ENCODE measurements at places on chromosomes 2 and 18.

DNA sequence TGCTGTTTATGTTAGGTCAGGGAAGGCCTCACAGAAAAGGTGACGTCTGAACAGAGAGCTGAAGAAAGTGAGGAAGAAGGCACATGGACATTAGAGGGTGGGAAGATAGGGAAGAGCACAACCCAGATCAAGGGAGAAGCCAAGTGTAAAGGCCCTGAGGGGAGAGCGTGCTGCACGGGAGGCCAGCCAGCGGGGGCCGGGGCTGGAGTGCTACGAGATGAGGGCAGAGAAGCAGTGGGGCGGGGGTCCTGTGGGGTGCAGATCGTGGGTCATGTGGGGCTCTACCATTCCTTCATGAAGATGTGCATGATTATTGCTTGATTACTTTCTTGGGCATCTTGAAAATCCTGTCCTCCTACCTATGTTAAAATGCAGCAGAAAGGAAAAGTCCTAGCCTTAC lies 50.8 kb downstream of the PROC start:
- H3K27me3 ChIP-seq: no peaks in the 10 kb centered on the region
- peaks cover 5% of the 10 kb centered on the region for H3K36me3 ChIP-seq
- H3K4me1 ChIP-seq: no peaks in the 10 kb centered on the region
- no peak overlapping the region for H3K4me3 ChIP-seq
- H3K27ac ChIP-seq: no peak overlapping the region

- peaks cover 4% of the 10 kb centered on the region for H3K4me1 ChIP-seq
- peaks cover 4% of the 10 kb centered on the region for H3K27me3 ChIP-seq
- H3K27ac ChIP-seq: no peak overlapping the region
- H3K4me3 ChIP-seq: no peak overlapping the region
- H3K36me3 ChIP-seq: no peaks in the 10 kb centered on the region
- no peak for DNase-seq
Observed at GRCh38 chr2:48939232-48939631, 183.7 kb upstream of the LHCGR start.

DNA sequence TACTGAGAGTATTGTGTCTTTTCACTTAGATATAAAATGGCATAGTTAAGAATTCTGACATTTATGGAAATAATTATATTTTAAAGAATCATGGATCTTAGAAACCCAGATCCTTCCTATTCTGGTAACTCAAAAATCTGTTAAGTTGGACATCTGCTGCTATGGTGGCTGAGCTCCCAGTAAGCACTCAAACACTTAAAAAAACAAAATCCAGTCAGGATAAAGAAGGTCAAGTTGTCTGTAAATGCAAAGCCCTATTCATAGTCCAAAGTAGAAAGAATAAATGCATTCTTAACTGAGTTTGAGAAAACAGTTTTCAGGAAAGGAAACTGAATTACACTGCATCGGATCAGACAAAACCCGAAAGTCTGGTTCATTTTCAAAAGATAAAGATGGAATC lies 35.6 kb downstream of the EIF2AK3 start:
- no peak overlapping the region for H3K27ac ChIP-seq
- peaks cover 4% of the 10 kb centered on the region for H3K4me1 ChIP-seq
- H3K36me3 ChIP-seq: peaks cover 19% of the 10 kb centered on the region
- no peak overlapping the region for H3K4me3 ChIP-seq

DNA sequence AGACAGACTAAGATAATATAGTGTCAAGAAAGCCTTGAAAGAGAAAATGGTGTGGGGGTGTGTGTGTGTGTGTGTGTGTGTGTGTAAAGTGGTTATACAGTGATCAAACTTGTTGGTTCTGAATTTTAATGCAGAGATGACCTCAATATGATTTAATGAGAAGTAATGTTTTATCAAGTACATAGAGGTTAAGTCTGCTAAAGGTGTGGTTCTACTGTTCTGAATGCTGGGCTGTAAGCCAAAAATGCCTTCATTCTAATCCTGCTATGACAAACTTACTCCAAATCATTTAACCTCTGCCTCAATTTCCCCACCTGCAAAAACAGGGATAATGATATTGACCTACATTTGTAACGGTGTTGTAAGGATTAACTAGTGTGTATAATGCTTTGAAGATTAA lies 87.9 kb downstream of the WDPCP start:
- no peak overlapping the region for H3K4me3 ChIP-seq
- H3K27me3 ChIP-seq: no peaks in the 10 kb centered on the region
- peaks cover 7% of the 10 kb centered on the region for H3K4me1 ChIP-seq
- DNase-seq: no peak

DNA sequence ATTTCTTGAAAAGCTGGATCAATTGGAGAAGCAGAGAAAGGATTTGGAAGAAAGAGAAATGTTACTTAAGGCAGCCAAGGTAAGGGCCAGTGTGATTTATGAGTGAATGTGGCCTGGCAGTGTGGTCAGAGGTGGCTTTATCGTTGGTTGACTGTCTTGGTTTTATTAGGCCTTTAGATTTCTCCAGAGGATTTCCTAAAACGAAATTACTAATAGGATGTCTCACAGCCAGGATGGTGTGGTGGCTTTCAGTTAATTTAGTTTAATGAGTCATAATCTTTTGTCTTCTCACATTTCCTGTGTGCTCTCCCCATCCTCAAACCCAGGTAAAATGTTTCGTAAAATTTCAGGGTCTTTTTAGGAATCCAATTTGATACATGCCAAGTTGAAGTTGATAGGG lies 100.8 kb downstream of the TAF4B start:
- no peak overlapping the region for H3K27ac ChIP-seq
- DNase-seq: no peak
- peaks cover 7% of the 10 kb centered on the region for H3K4me1 ChIP-seq
- no peaks in the 10 kb centered on the region for H3K27me3 ChIP-seq
- H3K36me3 ChIP-seq: peaks cover 8% of the 10 kb centered on the region
- H3K4me3 ChIP-seq: no peak overlapping the region

- H3K4me1 ChIP-seq: peaks cover 21% of the 10 kb centered on the region
- peak overlapping the region; percentile 53 for H3K27ac ChIP-seq
- H3K36me3 ChIP-seq: peaks cover 14% of the 10 kb centered on the region
- DNase-seq: no peak
Observed at GRCh38 chr2:239337877-239338484, 62.8 kb downstream of the HDAC4 start.

DNA sequence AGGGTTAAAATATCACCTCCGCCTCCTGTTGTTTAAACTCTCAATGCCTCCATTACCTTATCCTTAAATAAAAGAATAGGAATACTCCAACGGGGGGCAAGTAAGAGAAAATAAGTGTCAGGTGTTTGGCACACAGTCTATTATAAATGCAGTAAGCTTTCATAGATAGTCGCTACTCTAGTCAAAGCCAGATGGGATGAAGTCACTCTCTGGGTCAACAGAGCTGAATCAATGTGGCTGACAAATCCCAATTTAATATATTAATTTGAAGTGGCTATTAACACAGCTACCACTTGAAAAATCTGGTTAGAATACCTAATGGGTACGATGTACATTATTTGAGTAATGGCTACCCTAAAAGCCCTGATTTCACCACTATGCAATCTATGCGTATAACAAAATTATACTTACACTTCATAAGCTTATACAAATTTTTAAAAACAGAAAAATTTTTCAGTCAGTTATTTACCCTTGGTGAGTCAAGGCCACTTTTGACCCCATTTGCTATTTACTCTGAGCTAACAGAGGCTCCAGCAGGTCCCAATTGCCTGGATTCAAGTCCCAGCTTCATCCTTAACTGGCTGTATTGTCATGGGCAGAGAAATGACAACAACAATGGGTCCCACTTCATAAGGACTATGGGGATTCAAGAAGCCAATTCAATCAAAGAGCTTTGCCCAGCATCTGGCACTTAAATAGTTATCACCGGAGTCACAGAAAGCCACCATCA lies 167.5 kb upstream of the PID1 start:
- no peak overlapping the region for H3K27ac ChIP-seq
- peaks cover 21% of the 10 kb centered on the region for H3K27me3 ChIP-seq
- H3K4me1 ChIP-seq: no peaks in the 10 kb centered on the region
- DNase-seq: no peak
- H3K36me3 ChIP-seq: no peaks in the 10 kb centered on the region
- H3K4me3 ChIP-seq: no peak overlapping the region

DNA sequence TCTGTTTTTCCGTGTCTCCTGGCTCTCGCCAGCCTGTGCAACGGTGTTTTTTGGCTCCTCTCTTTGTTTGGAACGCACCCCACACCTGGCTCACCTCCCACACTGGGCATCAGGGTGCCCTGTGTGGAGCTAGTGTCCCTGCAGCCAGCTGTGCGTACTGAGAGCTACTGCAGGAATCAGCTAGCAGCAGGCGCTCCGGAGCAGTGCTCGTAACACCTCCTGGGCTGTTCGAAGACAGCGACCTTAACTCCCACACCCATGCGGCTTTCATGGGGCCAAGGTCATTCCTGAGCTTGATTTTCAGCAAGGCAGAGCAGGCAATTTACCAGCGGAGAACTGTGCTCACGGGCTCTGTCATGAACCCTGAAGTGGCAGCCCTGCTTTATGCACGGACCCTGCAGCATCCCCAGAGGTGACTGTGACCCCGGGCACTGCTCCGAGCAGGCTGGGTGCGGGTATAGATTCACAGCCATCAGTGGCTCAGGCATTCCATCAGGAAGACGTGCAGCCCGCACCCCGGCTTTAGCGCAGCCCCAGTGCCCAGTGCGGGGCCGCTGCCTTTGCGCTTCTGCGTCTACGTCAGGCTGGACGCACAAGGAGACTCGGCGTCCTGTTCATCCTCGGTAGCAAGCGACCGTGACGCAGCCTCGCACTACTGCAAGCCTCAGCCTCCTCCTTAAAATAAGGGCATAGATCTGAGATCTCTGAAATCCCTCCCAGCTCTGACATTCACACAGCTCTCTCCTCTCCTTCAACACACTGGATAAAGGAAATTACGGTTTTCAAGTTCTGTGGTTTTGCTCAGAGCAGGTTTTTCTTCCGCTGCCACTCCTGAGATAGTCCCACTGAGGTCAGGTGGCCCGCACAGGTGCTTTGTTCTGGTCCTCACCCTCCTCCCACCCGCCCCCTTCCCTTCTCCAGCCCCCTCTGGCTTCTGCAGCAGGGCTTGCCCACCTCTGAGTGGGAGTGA lies 58.2 kb downstream of the ADI1 start:
- H3K4me1 ChIP-seq: peaks cover 8% of the 10 kb centered on the region
- DNase-seq: peak; percentile 58
- no peaks in the 10 kb centered on the region for H3K27me3 ChIP-seq
- H3K4me3 ChIP-seq: no peak overlapping the region

DNA sequence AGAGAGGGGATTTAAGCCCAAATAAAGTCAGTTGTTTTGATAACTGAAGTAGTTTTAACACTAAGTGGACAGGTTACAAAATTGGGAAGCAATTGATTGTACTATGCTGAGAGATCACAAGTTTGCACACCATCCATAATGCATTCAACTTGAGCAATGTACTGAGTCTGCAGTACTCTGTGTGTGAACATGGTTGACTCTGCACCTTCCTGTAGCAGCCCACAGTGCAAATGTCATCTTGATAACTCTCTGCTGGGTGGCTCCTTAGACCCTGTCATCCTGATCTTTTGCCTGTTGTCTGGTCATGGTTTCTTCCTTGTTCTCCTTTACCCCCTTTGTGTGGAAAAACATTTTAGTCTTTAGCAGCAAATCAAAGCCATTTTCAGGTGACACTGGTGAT lies 168.0 kb downstream of the ARHGAP15 start:
- H3K27ac ChIP-seq: no peak overlapping the region
- H3K4me3 ChIP-seq: no peak overlapping the region
- no peaks in the 10 kb centered on the region for H3K27me3 ChIP-seq
- no peak for DNase-seq
- H3K36me3 ChIP-seq: no peaks in the 10 kb centered on the region
- no peaks in the 10 kb centered on the region for H3K4me1 ChIP-seq

DNA sequence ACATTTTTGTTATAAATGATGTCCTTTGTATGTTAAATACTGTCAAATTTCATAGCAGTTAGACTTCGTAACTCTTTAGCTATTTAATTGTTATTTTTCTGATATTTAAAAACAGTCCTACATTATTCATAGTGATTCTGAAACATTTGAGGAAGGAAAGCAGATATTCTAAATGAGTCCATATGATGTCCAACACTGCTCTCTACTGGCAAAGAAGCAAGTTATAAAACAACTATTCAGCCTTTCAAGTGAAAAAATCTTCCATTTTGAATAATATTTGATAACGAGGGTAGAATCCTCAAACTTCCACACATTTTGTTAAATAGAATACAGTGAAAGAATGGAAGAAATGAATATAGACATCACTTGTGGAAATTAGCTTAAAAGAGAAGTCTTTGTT lies 220.8 kb downstream of the GULP1 start:
- DNase-seq: no peak
- H3K27ac ChIP-seq: no peak overlapping the region
- H3K27me3 ChIP-seq: no peaks in the 10 kb centered on the region
- no peak overlapping the region for H3K4me3 ChIP-seq
- peaks cover 15% of the 10 kb centered on the region for H3K4me1 ChIP-seq

- H3K27ac ChIP-seq: no peak overlapping the region
- H3K4me3 ChIP-seq: no peak overlapping the region
- H3K4me1 ChIP-seq: no peaks in the 10 kb centered on the region
- peaks cover 23% of the 10 kb centered on the region for H3K36me3 ChIP-seq
- no peak for DNase-seq
- no peaks in the 10 kb centered on the region for H3K27me3 ChIP-seq
Observed at GRCh38 chr2:186641132-186641806, 51.4 kb downstream of the ITGAV start.

- H3K36me3 ChIP-seq: no peaks in the 10 kb centered on the region
- H3K27ac ChIP-seq: no peak overlapping the region
- no peaks in the 10 kb centered on the region for H3K4me1 ChIP-seq
- no peaks in the 10 kb centered on the region for H3K27me3 ChIP-seq
- no peak overlapping the region for H3K4me3 ChIP-seq
- DNase-seq: no peak
Observed at GRCh38 chr2:126359494-126359893, 296.5 kb upstream of the GYPC start.

DNA sequence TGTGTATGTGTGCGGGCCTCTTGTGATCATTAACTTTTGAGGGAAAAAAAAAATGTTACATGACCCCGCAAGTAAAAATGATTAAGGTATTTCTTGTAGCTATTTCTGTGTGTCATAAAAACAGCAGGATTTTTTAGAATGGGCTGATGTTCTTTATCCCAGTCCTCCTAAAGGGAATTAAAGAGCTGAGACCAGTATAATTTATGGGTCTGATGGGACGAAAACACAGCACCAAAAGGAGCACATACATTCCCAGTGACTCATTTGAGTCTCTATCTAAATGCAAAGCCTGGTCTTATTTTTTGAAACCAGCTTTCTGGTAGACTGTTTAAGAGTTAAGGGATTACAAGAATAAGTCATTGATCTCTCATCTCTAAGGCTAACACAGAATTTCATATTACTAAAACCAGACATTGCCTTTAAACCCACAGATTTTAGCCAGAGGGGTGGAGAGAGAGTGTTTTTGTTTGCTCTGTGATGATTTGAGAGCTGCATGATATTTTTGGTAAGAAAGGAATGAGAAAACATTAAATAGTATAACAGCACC lies 342.3 kb upstream of the EPHA4 start:
- H3K36me3 ChIP-seq: no peaks in the 10 kb centered on the region
- H3K4me3 ChIP-seq: no peak overlapping the region
- no peak for DNase-seq
- H3K27me3 ChIP-seq: peaks cover 3% of the 10 kb centered on the region
